ENCODE measurements at places on chromosomes 13 and 19. TPM values are rescaled to one million over a fixed set of nuclear protein-coding genes. Genes with fewer than 3 reads are reported as not detected.

DNA sequence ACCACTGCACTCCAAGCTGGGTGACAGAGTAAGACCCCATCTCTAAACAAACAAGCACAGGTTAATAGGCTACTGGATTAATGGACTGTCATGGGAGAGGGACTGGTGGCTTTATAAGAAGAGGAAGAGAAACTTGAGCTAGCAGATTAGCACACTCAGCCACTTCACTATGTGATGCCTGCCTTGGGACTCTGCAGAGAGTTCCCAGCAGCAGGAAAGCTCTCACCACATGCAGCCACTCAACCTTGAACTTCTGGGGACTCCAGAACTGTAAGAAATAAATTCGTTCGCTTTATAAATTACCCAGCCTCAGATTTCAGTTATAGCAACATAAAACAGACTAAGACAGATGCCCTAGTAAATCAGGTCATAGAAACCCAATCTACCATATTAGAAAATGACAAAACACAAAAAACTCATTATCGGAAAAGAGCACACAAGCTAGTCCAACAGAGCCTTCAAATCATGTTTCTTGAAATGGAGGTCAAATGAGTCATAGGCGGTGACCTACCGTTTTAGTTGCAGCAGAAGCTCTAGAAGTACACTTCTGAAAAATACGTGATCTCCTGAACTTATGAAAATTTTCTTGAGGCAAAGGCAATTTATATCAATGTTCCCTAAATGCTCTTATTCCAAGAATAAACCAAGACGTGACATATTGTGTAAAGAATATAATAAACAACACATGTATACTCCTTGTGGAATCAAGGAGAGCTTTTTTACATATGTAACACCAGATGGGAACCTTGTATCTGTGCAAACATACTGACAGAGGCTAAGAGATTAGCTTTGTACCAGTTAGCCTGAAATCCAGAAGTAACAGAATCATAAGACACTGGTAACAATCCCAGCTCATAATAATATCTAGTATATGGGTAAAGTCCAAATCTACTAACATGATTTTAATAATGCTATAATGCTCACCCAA, 340.9 kb upstream of the SGCG start:
- DNase-seq: no peak

DNA sequence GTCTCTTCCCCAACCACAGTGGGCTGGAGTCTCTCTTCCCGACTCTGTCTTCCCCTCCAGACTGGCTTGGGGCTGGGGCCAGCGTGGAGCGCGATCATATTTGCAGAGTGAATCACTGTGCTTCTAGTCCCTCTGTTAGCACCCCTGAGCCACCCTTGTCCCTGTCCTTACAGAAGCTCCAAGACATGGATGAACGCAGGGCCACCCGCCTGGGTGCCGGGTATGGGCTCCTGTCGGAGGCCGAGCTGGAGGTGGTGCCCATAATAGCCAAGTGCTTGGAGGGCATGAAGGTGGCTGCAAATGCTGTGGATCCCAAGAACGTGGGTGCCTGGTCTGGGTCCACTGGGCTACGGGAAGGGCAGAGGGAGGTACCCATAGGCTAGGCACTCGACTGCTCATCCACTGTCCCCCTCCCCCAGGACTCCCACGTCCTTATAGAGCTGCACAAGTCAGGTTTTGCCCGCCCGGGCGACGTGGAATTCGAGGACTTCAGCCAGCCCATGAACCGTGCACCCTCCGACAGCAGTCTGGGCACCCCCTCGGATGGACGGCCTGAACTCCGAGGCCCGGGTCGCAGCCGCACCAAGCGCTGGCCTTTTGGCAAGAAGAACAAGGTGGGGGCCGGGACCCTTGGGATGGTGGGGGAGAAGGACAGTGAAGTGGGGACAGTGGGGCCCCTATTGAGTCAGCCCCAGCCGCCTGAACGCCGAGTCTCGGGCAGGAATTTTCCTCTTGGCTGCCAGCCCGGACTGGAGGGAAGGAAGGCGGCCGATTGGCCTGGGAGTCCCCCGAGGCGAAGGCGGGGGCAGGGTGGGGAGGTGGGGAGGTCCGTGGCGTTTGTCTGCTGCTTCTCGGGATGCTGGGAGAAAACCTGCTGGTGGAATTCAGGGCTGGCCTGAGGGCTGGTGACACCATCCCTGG, 5.2 kb downstream of the TRIP10 start:
- DNase-seq: peak; percentile 95

DNA sequence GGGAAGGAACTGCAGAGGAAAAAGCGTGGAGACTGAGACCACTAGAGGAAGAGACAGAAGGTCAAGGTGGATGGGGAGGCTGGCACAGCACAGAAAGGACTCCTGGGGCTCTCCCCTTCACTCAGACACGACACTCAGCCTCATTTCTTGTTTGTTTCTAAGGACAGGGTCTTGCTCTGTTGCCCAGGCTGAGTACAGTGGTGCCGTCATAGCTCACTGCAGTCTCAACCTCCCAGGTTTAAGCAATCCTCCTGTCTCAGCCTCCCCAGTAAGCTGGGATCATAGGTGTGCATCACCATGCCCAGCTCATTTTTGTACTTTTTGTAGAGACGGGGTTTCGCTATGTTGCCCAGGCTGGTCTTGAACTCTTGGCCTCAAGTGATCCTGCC, 11.4 kb upstream of the SEMA6B start:
- DNase-seq: no peak

- DNase-seq: peak; percentile 65
Measured at GRCh38 chr19:41302624-41303351, 7.2 kb upstream of the CCDC97 start.

GRCh38 chr19:17951990-17952976, 14.6 kb upstream of the KCNN1 start:
- no peak for DNase-seq

- DNase-seq: no peak
Measured at GRCh38 chr19:8120636-8121480, 28.5 kb downstream of the FBN3 start.

DNA sequence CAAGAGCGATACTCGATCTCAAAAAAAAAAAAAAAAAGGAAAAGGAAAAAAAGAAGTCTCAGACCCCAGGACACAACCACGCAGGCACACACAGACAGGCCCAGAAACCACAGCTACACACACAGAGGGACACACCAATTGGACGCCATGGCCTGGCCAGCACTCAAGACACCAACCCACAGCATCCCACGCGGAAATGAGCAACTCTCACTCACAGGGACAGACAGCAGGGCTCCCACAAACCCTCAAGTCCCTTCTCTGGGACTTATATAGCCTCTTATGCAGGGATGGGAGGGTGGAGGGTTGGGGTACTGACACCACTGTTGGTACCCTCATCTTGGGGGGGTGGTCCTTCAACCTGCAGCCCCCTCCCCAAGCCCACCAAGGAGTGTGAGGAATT, 5.9 kb downstream of the NOTCH3 start:
- DNase-seq: no peak

GRCh38 chr13:21395953-21396352, 63.1 kb downstream of the ZDHHC20 start:
- no peak for DNase-seq

GRCh38 chr13:31627097-31627845, 112.1 kb upstream of the RXFP2 start:
- no peak for DNase-seq

DNA sequence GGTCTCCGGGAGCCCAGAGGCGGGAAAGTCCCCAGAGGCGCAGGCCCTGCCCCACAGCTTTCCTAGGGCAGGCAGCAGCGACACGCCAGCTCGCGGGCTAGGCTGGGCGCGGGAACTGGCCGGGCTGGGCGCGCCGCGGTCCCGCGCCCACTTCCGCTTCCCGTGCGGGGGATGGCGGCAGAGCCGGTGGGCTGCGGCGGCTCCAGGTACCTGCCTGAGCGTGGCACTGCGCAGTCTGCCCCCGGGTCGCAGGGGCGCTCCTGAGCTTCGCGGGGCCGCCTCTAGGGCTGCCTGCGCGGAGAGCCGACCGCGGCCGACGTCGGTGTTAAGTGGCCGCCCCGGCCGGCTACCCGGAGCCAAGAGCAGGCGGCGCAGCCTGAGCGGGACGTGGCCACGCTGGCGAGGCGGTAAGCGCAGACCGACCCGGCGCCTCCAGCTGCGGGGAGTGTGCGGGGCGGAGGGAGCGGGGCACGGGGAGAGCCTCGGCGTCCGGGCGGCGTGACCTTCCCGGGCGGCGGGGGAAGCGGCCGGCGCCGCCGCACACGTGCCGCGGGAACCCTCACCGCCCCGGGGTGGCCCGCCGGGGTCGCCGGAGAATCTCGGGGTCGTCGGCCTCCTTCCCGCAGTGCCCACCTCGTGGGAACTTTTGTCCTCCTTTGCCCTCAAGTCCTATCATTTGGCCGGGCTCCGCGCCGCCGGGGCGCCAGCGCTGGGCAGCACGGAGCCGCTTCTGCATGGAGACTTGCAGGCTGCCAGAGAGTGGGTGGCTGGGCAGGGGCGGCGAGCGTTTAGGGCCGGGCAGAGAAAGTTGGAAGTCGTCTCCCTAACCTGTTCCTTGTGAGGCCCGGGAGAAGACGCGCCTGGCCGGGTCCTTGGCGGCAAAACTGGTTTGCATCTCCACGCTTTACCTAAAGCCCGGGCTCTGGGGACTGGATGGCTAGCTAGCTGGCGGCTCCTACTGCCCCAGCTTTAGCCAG, 31.4 kb upstream of the MPHOSPH8 start:
- no peak for DNase-seq

- DNase-seq: no peak
Measured at GRCh38 chr13:33251131-33251661, 34.4 kb downstream of the STARD13 start.

GRCh38 chr13:44050450-44051063, 170.9 kb downstream of the LACC1 start:
- no peak for DNase-seq

Gene VSTM1
- total RNA-seq: not detected

Gene LRP3
- total RNA-seq: 12.6 TPM

Gene TGFBR3L
- total RNA-seq: not detected

All from suprapubic skin (tissue), 4 donors.